ENCODE measurements at places on chromosomes 16 and 17. TPM values are rescaled to one million over a fixed set of nuclear protein-coding genes. Genes with fewer than 3 reads are reported as not detected.

GRCh38 chr17:29760279-29761039 lies 137.7 kb upstream of the CORO6 start:
- DNase-seq = no peak

DNA sequence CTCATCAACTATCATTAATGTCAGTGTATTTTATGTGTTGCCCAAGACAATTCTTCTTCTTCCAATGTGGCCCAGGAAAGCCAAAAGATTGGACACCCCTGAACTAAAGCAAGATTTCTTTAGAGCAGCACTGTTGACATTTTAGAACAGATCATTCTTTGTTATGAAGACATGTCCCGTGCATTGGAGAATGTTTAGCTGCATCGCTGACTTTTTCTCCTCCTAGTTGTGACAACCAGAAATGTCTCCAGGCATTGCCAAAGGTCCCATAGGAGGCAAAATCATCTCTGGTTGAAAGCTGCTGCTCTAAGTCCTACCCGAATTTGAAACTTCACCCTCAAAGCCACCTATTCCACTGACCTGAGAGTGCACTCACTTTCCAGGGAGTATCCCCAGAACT lies 62.7 kb upstream of the IRX6 start:
- no peak for DNase-seq

IL17C gene
- total RNA-seq = not detected

GRCh38 chr17:72165192-72165866 lies 44.5 kb downstream of the SOX9 start:
- no peak for DNase-seq

- no peak for DNase-seq
These were observed 29.0 kb downstream of the ZFHX3 start for GRCh38 chr16:73018821-73019456.

- DNase-seq = no peak
These were observed 263.8 kb upstream of the TNRC6C start for GRCh38 chr17:77694391-77695363.

DNA sequence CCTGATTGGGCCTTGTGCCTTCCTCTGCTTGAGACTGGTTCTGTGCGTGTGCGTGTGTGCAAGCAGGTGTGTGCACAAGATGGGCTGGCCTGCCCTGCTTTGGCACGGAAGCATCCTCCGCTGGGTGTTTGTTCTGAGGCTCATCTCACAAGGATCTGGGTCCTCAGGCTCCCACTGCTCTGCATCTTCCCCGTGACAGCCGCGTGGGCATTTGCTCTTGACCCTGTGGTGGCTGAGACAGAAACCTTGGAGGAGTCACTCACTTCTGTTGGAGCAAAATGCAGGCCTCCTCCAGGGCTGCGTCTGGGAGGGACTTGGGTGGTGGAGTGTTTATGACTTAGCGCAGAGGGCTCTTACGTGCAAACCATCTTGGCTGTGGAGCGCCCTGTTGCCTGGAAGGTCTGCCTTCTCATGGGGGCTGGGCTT lies 119.2 kb downstream of the RPTOR start:
- peak; percentile 60 for DNase-seq

TBC1D3B gene
- total RNA-seq = 4.5 TPM

PARD6A gene
- total RNA-seq = 4.0 TPM

DNA sequence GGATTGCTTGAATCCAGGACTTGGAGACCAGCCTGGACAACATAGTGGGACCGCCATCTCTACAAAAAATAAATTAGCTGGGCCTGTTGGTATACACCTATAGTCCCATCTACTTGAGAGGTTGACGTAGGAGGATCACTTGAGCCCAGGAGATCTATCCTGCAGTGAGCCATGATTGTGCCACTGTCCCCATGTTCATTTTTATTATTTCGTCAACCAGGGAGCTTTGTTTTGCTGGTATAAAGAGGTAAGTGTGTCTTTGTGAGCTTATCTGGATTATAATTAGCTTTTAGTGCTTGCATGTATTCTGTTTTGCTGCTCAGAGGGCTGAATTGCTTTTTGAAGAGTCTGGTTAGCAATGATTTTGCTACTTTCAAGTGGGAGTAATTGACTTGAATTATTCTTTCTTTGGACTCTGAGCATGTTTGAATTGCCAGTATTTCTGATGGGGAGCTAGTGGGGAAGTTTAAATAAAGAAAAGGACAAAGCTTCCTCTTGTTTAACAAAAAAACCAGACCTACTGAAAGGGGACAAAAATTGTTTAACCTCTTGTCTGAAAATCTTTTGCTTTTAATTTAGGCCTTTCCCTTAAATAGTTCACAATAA lies 31.6 kb upstream of the BCAS3 start:
- no peak for DNase-seq

DNA sequence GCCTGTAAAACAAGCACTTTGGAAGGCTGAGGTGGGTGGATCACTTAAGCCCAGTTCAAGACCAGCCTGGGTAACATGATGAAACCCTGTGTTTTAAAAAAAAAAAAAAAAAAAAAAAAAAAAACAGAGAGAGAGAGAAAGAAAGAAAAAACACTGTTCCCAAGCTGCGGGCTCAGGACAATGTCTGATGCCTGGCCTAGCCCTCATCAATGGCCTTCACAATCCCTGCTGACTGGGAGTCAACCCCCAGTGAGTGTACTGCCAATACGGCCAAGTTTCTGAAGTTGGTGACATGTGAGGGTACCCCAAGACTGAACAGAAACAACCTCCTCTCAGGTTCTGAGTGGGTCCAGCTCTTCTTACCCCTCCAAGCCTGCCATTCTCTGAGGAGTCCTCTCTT lies 116.5 kb downstream of the ZNF778 start:
- peak; percentile 27 for DNase-seq

DNA sequence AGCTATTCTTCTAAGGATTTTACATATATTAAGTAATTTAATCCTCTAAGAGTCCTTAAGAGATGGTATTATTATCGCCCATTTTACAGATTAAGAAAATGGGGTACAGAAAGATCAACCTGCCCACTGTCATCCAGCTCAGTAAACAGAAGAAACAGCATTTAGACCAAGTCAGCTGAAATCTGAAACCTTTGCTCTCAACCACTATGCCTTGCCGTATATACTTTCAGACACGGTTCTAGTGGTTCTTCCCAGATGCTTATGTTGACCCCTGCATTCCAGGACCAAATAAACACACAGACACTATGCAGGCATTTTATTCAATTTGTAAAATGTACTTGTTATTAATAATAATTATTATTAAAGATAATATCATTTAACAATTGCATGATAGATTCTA lies 854.8 kb downstream of the KCNJ2 start:
- no peak for DNase-seq

- DNase-seq = no peak
These were observed 82.0 kb upstream of the ZNF423 start for GRCh38 chr16:49937886-49938285.

GRCh38 chr17:45764479-45764878 lies 19.6 kb upstream of the CRHR1 start:
- no peak for DNase-seq

DNA sequence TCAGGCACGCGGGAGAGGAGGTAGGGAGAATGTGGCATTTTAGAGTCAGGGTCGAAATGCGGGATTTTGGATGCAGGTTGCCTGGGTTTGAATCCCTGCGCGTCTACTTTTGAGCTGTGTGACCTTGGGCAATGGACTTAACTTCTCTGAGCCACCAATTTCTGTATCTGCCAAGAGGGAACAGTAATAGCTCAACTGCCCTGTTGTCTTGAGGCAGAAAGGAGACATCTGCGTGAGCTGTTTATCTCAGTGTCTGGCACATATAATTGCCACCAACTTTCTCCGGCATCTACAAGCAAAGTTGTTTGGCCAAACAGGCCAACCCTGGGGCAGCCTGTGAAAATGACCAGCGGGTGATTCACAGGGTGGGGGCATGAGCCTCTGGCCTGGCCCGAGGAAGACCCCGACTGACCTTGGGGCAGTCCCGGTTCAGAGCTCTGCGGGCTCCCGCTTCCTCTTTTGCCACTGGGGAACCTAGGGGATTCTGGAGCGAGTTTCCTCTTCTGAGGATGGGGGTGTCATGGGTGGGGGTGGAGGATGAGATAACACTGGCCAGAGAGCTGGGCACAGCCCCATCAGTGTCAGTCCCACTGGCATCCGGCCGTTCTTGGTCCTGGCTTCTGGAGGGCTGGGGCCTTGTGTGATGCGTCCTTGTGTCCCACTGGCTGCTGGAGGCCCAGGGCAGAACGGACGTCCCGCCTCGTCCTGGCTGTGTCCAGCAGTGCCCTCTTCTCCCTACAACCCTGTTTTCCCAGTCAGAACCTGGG lies 1.3 kb downstream of the SNN start:
- no peak for DNase-seq

GRCh38 chr17:49364119-49364518 lies 2.1 kb upstream of the ZNF652 start:
- no peak for DNase-seq

DNA sequence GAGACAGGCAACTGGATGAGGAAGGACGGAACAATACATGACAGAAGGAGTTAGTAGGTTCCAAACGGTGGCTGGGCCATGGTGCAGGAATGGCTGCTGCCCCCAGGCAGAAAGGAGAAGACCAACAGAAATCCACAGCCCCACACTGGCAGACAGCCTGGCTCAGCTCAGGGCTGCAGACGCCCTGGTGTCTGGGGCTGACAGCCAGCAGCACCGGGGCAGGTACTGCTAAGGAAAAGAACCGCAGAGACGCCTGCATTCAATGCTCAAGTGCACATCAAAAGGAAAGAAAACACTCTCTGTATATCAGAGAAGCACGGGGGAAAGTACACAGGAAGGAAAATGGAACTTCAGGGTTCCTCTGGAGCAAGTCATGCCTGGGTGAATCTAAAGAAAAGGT lies 53.4 kb downstream of the GAS7 start:
- no peak for DNase-seq

GRCh38 chr16:50762241-50762640 lies 20.4 kb downstream of the CYLD start:
- DNase-seq = no peak

DNA sequence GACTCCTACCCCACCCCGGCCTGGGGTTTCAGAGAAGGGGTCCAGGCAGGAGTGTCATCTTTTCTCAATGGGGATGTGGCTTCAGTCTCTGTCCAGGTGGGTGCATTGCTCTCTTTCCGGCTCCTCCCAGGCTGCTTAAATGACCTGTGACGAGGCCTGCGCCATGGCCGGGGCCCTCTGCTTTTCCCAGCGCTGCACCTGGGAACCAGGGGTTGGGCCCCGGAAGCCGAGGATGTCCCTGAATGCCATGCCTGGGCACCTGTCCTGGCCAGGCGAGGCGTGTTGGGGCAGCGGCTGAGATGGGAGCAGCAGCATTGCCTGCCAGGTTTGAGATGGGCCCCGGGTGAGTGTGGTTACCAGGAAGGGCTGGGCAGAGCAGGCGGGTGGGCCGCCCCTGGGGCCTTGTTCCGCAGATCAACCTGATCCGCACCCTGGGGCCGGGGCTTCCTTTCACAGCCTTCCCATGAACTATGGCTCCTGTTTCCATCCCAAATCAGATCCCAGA lies 147.4 kb downstream of the SEC14L1 start:
- no peak for DNase-seq

- DNase-seq = no peak
These were observed 291.6 kb upstream of the TNRC6C start for GRCh38 chr17:77666881-77667395.

DNA sequence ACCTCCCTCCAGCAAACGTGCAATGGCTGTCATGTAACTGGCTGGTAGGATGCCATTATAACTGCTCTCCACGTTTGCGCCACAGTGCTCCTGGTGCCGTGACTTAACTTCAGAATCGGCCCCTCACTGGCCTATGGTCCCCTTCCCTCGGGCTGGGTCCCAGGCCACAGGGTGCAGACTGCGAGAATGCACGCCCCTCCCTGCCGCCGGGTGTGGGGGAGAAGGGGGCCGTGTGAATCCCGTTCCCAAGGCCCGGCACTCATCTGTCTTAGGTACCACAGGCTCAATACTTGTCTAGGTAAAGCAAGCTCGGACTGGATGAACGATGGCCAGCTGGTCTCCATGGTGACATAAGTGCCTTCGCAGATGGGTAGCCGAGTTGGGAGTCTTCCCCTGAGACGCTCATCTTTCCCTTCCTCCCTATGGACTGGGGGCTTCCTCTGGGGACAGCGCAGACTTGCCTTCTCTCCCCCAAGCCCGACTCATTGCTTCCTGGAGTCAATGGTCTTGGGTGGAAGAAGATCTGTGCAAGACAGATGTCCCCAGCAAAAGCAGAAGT lies 37.8 kb downstream of the TIMM22 start:
- DNase-seq = no peak

GRCh38 chr16:2799859-2800226 lies 1.6 kb downstream of the PRSS41 start:
- DNase-seq = no peak

GRCh38 chr17:82171750-82172375 lies 40.8 kb downstream of the CCDC57 start:
- no peak for DNase-seq

- no peak for DNase-seq
These were observed 217.5 kb upstream of the DYNLRB2 start for GRCh38 chr16:80323187-80323807.

DNA sequence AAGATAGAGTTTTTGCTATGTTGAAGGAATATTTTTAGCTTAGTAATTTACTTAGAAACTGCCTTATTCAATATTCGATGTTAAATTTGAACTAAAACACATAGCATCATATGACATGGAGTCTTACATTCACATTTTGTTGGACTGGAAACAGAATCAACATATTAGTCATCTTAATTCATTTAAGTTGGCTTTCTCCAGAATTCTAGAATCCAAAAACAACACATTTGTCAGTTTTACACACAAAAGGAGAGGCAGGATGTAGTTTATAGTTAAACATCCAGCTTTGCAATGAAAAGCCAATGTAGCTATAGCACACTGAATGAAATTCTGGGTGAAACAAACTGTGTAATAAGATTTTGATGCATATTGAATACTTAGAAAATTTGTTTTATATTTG lies 43.3 kb downstream of the WWOX start:
- no peak for DNase-seq

TAC4 gene
- total RNA-seq = not detected

CDRT15L2 gene
- not detected for total RNA-seq

- DNase-seq = no peak
These were observed 646.1 kb downstream of the CDH11 start for GRCh38 chr16:64475627-64476351.

- no peak for DNase-seq
These were observed 3.1 kb downstream of the ERI2 start for GRCh38 chr16:20803192-20803560.

- no peak for DNase-seq
These were observed 13.2 kb downstream of the C17orf50 start for GRCh38 chr17:35773679-35774425.

DNA sequence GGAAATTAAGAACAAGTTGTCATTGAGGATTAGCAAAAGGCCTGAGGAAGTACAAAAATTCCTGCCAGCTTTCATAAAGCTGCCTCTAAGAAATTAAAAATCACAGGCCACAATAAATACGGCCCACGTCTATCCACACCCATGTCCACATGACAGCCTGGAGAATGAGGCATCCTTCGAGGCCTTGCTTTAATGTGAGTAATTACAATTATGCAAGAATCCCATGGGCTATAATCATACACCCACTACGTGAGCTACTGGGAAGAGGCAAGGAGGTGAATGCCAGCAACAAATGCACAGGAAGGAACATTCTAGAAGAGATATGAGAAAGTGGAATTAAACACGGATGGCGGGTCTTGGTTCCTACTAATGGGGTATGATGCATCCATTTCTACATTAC lies 65.4 kb upstream of the ZFHX3 start:
- no peak for DNase-seq

FBXO39 gene
- total RNA-seq = 0.81 TPM

- no peak for DNase-seq
These were observed 61.3 kb upstream of the SIAH1 start for GRCh38 chr16:48446534-48446920.
